Osteoblast (primary cell): ENCODE measurements at places on chromosomes 3 and 15. TPM values are rescaled to one million over a fixed set of nuclear protein-coding genes. Genes with fewer than 3 reads are reported as not detected.

IL17RD gene
- 2.2 and 3.5 TPM in 2 replicates for total RNA-seq

- no peaks in the 10 kb centered on the region for H3K4me1 ChIP-seq
- no peak for DNase-seq
- H3K4me3 ChIP-seq: no peak within 1 kb of the TSS
- no peaks in the 10 kb centered on the region for H3K36me3 ChIP-seq
- no peak within 1 kb of the TSS for H3K27ac ChIP-seq
Measured at GRCh38 chr3:52777127-52777958, at the start of gene ITIH1. Gene ITIH1 (plus strand): TSS chr3:52777599. CDS start chr3:52777616, 17 bp downstream.

GRCh38 chr3:131223373-131224289 is 157.9 kb upstream of the NUDT16 start:
- H3K27ac ChIP-seq: no peak overlapping the region
- no peak for DNase-seq
- no peak overlapping the region for H3K4me3 ChIP-seq
- H3K36me3 ChIP-seq: no peaks in the 10 kb centered on the region
- H3K27me3 ChIP-seq: no peaks in the 10 kb centered on the region

DNA sequence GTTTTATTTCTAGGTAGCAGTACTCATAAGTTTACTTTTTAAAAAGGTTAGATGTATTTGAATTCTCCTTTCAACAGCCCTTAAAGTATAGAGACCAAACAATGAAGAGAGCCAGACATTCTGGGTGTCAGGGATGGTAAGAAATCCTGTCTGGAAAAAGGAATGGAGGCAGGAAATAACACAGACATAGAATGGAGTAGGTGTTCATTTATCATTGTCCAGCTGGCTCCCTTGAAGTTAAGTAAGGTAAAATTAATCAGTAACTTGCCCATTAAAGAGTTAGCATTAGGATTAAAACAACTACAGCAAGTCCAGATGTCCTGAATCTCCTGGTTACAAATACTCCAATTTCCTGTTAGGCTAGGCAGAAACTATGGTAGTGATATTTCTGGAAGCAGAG is 13.5 kb upstream of the SUCNR1 start:
- H3K4me1 ChIP-seq: peaks cover 20% of the 10 kb centered on the region
- H3K36me3 ChIP-seq: no peaks in the 10 kb centered on the region
- H3K27ac ChIP-seq: no peak overlapping the region
- DNase-seq: no peak

- H3K27ac ChIP-seq: no peak overlapping the region
- H3K36me3 ChIP-seq: no peaks in the 10 kb centered on the region
- no peaks in the 10 kb centered on the region for H3K27me3 ChIP-seq
- H3K4me3 ChIP-seq: no peak overlapping the region
- H3K4me1 ChIP-seq: peaks cover 5% of the 10 kb centered on the region
- DNase-seq: no peak
Measured at GRCh38 chr15:33968821-33969220, 524 bp downstream of the CHRM5 start.
